ENCODE measurements at places on chromosomes 12 and 14.

GRCh38 chr12:58030566-58031279, 89.4 kb downstream of the ATP23 start:
- DNase-seq, result peak; percentile 18

GRCh38 chr14:88481794-88482193, 73.0 kb downstream of the PTPN21 start:
- no peak for DNase-seq

DNA sequence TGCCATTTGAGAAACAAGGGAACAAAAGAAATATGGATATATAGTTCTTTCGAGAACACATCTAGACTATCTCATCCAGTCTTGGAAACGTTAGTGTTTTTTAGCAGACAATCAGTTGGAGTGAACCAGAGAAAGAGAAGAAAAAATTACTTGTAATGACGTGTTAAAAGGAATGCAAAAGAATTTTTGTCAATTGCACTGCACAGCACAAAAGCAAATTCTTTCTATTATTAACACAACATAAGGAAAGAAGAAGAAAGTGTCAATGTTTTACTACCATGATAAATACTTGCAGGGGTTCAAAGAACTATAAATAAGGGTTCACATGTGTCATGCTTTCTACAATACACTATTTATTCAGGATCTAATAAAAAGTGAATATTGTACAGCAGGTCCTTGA, 27.5 kb upstream of the GSG1 start:
- no peak for DNase-seq

- no peak for DNase-seq
Observed at GRCh38 chr12:56872366-56872765, 61.8 kb downstream of the SDR9C7 start.

- DNase-seq, result no peak
Observed at GRCh38 chr14:72824051-72824450, 69.8 kb downstream of the DPF3 start.

- no peak for DNase-seq
Observed at GRCh38 chr12:52486166-52487105, 6.6 kb downstream of the KRT6A start.

DNA sequence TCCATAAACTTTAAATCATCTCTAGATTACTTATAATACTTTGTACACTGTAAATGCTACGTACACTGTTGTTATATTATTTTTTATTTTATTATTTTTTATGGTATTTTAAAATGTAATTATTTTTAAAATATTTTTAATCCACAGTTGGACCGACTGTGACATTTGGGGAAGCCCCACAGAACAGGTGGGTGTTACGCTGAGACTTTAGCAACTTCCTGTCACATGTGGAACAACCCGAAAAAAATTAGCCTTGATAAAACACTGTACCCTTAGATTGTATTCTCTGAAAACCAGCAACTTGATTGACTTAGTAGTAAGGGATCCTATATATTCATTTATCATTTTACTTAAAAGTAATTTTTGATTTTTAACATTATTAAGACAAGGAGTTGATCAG, 1755.7 kb upstream of the SEL1L start:
- DNase-seq, result no peak

- DNase-seq, result no peak
Observed at GRCh38 chr12:67748743-67749040, 100.1 kb downstream of the DYRK2 start.

- DNase-seq, result no peak
Observed at GRCh38 chr12:69291278-69291593, 51.9 kb downstream of the CPSF6 start.

- no peak for DNase-seq
Observed at GRCh38 chr12:105775343-105775742, 363.4 kb downstream of the NUAK1 start.

DNA sequence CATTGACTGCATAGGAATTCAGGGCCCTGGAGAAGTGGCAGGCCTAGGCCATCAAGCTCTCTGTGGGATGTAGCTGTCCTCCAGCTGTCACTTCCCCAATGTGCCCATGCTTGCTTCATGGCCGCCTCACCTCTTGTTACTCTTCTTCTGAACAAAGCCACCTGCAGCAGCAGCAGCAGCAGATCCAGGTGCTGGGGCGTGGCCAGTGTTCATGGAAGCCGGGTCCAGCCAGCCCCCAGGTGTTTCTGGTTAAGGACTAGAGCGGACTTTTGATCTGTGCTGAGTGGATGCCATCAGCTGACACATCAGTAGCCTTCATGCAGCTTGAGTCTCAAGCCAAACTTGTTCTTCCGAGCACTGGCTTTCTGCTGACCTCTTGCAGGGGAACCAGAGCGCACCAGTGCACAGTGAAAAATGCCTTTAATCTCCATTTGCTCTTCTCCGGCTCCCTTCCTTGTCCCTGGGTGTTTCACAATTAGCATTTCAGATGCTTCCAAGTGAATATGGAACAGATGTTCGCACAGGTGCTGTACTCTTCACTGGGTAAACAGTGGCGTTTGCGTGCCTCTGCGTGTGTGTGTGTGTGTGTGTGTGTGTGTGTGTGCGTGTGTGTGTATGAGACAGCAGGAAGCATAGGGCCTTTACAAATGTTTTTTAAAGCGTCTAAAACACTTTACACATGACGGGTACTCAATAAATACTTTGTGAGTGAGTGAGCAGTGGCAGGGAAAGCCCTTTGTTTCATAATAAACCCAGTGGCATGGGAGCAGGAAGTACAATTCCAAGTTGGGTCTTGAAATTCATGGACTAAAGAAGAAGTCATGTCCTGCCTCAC, 20.1 kb downstream of the TPCN1 start:
- DNase-seq, result peak; percentile 60

DNA sequence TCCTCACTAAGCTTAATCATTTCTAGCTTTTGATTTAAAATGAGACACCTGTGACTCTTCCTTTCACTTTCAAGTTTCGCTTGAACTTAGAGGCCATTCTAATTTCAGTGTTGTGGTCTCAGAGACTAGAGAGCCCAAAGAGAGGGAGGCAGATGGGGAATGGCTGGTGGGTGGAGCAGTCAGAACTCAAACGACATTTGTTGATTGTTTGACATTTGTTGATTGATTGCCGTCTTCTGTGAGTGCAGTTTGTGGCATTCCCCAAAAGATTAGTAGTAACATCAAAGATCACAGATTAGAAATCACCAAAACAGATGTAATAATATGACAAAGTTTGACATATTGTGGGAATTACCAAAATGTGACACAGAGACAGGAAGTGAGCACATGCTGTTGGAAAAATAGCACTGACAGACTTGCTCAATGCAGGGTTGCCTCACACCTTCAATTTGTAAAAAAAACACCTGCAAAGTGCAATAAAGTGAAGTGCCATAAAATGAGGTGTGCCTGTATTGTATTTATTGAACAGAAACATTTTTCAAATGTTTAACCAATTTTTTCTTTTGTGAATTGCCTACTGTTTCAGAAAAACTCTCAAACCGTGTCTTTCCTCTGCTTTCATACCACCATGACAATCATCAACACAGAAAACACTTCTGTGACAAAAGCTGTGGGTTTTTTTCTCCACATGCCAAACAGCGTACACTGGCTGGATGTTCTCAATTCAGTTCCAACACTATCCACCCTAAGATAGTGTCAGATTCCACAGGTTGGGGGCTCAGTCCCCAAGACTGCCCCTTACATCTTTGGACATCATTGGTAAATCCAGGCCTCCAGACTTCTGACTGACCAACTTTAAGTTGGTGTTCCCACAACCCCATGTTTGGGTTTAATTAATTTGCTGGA, 376.3 kb upstream of the RGS6 start:
- DNase-seq, result no peak

GRCh38 chr12:102169922-102170621, 27.6 kb downstream of the PMCH start:
- DNase-seq, result no peak

GRCh38 chr12:113142173-113142885, 6.8 kb upstream of the RASAL1 start:
- DNase-seq, result no peak

DNA sequence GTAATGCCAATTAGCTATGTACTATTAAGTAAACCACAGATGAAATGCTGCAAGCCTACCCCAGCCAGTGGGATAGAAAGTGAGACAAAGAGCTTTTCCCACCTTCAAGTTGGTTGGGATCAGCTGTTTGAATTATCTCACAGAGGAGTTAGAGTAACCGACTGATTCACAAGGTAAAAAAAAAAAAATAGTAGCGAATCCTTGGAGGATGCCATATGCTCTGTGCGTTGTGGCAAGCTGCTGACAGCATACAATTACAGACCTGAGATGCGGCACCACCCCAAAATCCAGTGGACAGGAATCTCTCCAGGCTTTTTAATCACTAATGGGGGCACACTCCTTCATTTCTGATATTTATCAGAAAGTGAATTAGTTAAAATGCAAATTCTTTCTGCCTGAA, 157.0 kb upstream of the RMST start:
- no peak for DNase-seq

DNA sequence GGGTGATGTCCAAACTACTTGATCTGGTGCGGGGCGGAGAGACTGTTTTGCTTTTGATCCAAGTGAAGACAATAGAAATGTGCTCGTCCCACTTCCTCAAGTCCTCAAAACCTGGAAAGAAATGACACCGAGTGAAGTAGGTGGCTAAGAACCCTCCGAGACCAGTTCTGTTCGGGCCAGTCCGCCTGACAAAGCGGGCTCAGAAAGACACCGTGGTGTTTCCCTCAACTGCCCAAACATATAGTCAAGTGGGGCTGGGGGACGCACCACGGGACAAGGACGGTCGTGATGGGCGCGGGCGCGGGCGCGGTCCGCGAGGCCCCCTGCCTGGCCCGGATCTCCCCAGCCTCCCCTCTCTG, 1.6 kb downstream of the PHLDA1 start:
- DNase-seq, result no peak

- peak; percentile 78 for DNase-seq
Observed at GRCh38 chr12:112341046-112341825, 41.0 kb downstream of the HECTD4 start.

DNA sequence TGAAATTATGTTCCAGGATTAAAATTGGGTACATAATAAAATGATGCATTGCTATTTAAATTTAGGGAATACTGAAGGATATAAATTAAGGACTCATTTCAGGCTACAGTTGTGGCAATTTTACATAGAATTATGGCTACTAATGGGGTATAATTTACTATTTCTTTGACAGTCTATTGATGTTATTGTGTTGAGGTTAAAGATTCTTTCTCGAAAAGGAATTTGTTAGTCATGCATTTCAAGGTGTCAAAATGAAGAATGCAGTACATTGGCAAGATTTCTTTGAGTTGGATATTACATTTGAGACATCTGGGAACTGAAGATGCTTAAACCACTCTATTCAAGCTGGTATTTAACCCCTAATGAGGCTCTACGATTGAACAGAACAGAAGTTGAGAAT, 28.3 kb downstream of the SLC5A8 start:
- DNase-seq, result no peak

DNA sequence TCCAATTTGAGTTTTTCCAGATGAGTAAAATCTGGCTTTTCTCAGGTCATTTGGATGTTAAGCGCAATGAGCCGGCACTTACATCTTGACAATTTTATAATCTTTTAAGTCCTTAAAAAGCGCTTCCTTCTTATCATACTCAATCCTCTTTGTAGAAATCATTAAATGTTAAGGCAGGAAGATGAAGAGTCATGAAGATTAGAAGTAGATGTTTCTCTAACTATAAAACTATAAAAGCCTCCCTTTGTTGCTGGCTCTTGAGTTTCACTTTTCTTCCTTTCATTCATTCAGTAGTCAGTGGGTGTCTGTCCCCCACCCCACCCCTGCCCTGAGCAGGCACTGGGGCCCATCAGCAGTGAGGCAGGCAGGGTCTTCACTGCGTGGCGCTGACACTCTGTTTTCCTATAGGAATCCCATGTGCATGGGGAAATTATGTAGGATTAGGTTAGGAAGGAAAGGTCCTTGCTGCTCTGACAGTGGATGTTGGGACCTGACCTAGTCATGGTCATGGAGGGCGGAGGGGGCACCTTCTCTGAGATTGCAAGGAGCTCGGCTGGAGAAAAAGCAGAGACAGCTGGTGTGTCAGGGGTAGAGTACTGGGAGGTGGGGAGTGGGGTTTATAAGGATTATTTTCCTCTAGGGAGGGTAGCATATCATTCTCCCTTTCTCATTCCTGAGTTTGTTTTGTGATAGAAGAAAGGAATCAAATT, 65.8 kb downstream of the CCDC92 start:
- no peak for DNase-seq

DNA sequence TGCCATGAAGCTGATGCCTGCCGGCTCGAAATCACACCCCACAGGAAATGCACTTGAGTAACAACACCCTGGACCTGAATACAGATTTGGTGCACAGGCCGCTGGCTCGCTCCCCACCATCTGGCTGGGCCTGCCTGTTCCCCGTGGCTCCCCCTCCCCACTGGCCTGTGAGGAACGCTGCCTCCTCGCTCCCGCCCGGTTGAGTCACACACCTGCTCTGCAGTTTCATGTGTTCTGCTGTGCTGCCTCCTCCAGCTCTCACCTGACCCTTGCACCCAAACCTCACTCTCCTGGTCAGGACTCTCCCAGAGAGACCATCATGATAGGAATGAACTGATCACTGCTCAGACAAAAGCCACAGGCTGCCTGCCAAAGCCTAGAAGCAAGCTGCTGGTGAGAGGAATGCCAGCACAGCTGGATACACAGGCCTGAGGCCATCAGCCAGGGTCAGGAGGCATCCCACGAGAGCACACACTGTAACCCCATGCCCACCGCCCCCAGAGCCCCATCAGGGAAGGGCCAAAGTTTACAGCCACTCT, 3.8 kb upstream of the SIVA1 start:
- DNase-seq, result peak; percentile 49

DNA sequence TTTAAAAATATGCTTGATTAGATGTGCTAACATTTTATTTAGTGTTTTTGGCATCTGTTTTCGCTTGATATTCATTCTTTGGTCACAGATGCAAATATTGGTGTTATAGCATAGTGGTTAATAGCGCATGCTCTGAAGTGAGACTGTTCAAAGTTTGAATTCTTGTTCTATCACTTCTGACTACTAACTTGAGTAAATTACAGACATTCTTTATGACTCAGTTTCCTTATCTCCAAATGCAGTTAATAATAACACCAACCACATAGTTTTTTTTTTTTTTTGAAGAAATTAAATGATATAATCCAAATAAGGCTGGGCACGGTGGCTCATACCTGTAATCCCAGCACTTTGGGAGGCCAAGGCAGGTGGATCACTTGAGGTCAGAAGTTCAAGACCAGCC, 81.0 kb downstream of the TMX1 start:
- DNase-seq, result no peak

- DNase-seq, result no peak
Observed at GRCh38 chr12:97075161-97075933, 168.3 kb downstream of the NEDD1 start.

DNA sequence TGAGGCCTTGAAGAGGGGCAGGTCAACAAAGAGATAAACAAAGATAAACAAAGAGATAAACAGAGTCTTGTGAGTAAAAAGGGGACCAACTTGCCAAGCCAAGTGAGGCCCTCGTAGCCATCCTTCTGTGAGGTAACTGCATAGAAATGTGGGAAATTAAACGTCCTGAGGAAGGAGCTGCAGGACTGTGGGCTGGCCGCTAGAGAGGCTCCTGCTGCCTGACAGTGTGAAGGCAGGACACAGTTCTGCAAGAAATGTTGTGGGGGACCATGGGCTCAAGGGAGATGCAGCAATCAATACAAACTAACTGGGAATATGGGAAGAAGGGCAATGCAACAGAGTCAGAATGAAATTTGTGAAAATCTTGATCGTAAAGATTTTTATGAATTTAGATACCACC, 91.9 kb downstream of the SLC8A3 start:
- no peak for DNase-seq

Data from PC-9 (cell line).